Activated naive CD8-positive, alpha-beta T cell treated with anti-CD3 and anti-CD28 coated beads, Interleukin-2, amount 10 ng/mL, durations not matched to agents 7 days and 5 days (primary cell): ENCODE measurements at places on chromosomes 11 and 22. TPM values are rescaled to one million over a fixed set of nuclear protein-coding genes. Genes with fewer than 3 reads are reported as not detected.

BEST1 gene
- 0.20 TPM for total RNA-seq

DNA sequence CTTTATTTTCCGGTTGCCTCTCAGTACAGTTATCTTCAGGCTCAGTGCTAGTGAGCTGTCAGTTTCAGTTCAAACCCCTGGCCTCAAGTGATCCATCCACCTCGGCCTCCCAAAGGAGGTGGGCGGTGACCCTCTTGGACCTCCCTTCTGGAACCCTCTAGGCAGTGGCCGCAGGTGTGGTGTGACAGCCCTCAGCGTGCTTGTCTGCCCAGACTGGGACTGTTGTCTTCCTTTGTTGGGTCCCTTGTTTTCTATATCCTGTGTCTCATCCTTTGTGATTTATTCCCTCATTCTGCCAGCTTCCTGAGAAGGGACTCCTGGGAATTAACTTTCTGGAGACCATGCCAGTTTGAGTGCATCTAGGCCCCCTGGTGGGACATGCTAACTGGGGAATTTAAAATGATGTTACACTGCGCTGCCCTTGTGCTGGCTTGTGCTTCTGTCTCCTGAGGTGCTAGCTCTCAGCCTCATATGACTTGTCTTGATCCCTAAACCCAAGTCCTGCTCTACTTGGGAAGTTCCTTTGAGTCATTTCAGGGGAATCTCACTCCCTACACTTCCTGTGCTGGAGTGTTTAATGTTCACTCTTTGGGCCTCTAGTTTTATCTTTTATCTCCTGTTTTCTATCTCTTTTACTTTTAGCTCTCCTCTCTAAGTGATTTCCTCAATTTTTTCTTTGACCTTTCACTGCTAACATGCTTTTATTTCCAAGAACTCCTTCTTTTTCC lies 19.4 kb downstream of the MED15 start:
- no peak for DNase-seq

EMID1 gene
- not detected for total RNA-seq

EHF gene
- total RNA-seq, result not detected

DNA sequence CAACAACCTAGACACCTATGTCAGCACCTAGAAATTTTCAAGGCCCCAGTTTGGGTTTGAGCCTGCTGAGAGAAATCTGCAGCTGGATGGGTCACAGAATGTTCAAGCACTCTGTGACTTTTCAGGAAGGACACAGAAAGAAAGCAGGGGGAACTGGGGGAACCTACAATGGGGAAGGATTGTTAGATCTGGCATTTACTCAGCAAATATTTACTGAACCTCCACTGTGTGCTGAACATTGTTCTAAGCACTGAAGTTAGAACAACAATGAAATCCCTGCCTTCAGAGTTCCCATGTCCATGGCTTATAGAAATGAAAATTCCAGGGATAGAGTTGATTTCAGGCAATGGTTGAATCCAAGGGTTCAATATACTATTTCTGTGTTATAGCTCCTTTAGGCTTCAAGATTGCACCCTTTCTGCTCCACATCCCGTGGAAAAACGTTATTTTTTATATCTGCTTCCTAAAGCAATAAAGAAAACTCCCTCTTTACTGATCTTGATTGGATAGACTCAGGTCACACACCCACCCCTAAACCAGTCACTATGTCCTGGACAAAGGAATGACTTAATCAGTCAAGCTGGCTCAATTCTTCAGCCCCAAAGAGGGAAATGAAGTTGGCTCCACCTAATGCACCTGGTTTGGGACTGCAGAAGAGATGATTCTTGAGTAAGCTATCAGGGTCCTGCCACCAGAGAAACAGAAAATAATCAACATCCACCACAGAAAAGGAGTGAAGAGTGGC lies 95.1 kb downstream of the OR5AK2 start:
- DNase-seq, result no peak

XNDC1N gene
- total RNA-seq, result 20.1 TPM

OR51G1 gene
- total RNA-seq, result not detected

NRGN gene
- 5.3 TPM for total RNA-seq

DNA sequence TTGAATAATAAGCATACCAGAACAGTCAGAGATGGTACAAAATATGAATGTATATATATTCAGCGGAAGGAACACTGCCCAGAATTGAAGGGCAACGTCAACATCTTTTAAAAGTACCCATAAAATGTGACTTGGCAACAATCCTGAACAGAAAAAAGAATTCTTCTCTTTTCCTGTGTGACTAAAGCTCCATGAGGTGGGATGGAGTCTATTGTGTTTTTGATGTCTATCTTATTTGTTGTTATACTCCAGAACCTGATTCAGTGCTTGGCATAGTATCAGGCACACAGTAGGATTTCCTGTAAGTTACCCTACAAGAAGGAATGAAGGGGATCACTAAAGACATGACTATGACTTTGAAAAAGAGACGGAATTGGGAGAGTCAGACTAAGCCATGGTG lies 10.3 kb downstream of the LDLRAD3 start:
- DNase-seq, result no peak
